ENCODE measurements at places on chromosomes 13 and 19.

DNA sequence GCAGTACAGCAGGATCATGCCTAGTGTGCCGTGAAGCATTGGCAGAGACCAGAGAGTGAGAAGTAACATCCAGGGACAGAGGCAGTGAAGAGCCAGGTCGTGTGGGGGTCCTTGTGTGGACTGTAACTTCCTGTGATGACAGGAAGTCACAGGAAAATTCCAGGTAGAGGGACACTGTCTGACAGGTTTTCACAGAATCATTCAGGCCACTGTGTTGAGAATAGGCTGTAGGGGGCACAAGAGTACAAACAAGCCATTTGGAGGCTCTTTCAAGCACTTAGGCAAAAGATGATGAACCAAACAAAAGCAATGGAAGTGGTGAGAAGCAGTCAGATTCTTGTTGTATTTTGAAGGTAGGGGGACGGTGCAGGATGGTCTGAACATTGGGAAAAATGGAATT, 46.4 kb downstream of the N4BP2L1 start:
- DNase-seq: no peak

DNA sequence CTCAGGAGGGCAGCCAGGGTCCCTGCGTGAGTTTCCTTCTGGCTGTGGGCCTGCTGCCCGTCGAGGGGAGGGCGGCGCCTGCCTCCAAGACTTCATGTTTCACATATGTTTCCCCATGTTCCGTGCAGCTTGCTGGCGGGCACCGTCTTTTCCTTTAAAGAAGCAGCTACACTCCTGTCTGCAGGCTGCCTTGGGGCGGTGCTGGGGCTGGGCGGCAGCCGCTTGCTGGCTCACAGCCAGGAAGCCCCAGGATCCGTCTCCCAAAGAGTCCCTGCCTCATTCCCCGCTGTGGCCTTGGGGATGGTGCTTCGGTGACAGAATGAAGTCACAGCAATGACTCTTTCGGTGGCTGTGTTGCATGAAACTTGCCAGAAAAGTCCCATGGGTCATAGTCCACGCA, 24.9 kb downstream of the PIAS4 start:
- no peak for DNase-seq

DNA sequence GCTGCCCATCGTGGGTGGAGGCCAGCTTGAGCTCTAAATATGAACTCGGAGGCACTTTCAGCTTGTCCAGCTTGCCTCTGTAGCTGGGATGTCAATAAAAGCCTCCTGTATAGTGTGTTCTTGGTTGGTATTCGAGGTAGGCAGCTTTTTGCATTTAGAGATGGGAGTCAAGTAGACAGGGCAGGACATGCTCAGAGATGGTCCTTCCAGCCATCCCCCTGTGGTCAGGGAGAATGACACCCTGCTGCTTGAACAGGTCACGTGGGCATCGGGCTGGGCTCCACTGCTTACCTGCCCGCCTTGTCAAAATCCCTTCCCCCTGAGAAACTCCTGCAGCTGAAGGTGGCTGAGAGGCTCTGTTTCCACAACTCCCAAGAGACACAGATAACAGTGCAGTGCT, 302.5 kb downstream of the ZNF536 start:
- no peak for DNase-seq

DNA sequence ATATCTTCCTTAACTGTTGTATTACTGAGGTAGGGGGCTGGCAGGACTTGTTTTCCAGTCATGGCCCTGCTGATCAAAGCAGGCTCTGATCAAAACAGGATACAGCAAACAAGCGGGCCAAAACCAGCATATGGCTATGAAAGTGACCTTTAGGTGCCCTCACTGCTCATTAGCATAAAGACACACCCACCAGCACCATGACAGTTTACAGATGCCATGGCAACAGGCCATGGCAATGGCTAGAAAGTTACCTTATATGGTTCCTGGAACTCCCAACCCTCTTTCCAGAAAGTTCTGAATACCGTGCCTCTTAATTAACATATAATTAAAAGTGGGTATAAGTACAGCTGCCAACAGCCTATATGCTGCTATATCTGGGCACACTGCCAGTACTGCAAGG, 551.4 kb upstream of the SGCG start:
- no peak for DNase-seq

GRCh38 chr13:40377783-40378182, 288.7 kb downstream of the FOXO1 start:
- no peak for DNase-seq

Measured in A549 (cell line).